PC-9 (cell line): ENCODE measurements at places on chromosomes 12 and 14. TPM values are rescaled to one million over a fixed set of nuclear protein-coding genes. Genes with fewer than 3 reads are reported as not detected.
A peak's percentile ranks its signal among the peaks of the same experiment; 100 is the strongest.

GRCh38 chr12:105245291-105245690 lies 9.3 kb upstream of the APPL2 start:
- no peaks in the 10 kb centered on the region for H3K36me3 ChIP-seq
- no peak for DNase-seq
- H3K27ac ChIP-seq = no peak overlapping the region

DNA sequence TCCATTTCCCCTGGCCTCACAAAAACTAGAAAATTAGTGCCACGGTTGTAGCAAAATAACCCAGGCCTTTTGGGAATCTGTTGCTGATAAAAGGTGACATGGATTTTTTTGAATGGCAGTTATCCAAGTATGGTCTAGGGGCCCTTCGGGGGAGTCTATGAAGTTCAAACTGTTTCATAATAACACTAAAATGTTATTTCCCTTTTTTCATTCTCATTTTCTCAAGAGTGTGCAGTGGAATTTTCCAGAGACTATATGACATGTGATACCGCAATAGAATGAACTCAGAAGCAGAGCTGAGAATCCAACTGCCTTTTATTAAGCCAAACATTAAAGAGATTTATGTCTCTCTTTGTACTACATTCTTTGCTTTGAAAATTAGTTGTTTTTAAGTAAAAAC lies 26.9 kb downstream of the GSTZ1 start:
- H3K36me3 ChIP-seq = no peaks in the 10 kb centered on the region
- no peak overlapping the region for H3K4me3 ChIP-seq
- H3K27ac ChIP-seq = no peak overlapping the region

GRCh38 chr12:79057540-79057939 lies 193.0 kb downstream of the SYT1 start:
- peaks cover 29% of the 10 kb centered on the region for H3K4me1 ChIP-seq
- DNase-seq = no peak
- H3K27me3 ChIP-seq = no peaks in the 10 kb centered on the region

DNA sequence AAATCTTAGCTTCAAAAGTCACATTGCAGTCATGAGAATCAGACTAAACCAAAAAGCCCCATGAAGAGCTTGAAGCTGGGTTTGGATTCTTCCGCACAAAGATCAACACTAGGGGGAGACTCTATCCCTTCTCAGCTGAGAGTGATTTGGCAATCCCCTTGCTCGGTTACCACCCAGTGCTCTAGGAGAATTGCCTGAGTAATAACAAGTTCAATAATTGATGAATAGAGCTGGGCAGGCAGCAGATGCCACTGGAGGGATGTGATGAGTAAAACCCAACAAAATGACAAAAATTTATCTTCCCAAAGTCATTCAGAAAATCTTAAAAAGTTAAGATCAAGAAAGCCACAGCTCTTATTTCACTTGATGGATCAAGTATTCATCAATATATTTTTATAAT lies 185.6 kb upstream of the ARID2 start:
- DNase-seq = peak; percentile 42
- H3K4me3 ChIP-seq = no peak overlapping the region
- H3K4me1 ChIP-seq = no peaks in the 10 kb centered on the region
- H3K36me3 ChIP-seq = no peaks in the 10 kb centered on the region

DNA sequence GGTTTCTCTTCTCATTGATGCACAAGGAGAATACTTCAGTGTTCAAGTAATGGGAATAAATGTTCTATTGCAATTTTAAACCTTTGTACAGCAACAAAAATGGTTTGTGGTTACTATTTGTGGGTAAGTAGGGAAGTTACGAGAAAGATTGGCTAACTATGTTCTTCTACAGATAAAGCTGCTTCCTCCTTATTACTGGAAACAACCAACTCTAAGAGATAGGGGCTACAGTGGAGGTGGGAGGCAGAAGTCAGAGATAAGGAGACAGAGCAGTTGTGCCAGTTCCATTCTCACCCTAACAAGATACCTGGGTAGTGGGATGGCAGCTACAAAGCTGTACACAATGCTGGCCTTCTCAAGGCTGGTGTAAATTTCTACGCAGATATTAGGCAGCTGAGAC lies 16.2 kb downstream of the NOXRED1 start:
- H3K4me3 ChIP-seq = no peak overlapping the region
- H3K4me1 ChIP-seq = 0 out of 2 replicates have a peak, but pooled peaks cover 7% of the 10 kb centered on the region
- H3K36me3 ChIP-seq = no peaks in the 10 kb centered on the region
- no peak overlapping the region for H3K27ac ChIP-seq
- H3K27me3 ChIP-seq = no peaks in the 10 kb centered on the region
- DNase-seq = no peak

DNA sequence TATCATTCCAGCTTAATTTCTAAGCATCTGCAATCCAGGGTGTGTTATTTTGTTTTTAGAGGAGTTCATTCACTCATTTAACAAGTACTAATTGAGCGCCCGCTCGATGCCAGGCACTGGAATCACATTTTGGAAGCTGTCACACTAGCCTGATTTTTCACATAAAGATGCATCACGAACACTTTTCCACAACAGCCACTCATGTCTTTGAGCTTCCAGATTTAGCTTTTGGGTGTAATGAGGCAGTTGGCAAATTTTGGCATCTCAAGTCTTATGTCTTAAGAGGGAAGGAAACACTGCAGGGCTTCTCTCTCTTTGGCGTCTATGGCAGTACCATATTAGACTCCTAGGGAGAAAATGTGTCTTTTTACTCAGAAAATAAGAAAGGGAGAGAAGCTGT lies 14.0 kb downstream of the NRXN3 start:
- no peaks in the 10 kb centered on the region for H3K4me1 ChIP-seq
- no peaks in the 10 kb centered on the region for H3K36me3 ChIP-seq
- no peak overlapping the region for H3K4me3 ChIP-seq
- H3K27ac ChIP-seq = no peak overlapping the region
- no peak for DNase-seq
- H3K27me3 ChIP-seq = peaks cover 79% of the 10 kb centered on the region

DNA sequence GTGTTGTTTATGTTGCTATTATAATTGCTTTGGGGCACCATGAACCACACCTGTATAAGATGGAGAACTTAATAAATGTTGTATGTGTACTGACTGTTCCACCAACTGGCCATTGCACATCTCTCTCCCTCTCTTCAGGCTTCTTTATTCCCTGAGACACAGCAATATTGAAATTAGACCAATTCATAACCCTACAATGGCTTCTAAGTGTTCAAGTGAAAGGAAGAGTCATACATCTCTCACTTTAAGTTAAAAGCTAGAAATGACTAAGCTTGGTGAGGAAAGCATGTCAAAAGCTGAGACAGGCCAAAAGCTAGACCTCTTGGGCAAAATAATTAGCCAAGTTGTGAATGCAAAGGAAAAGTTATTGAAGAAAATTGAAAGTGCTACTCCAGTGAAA lies 373.3 kb downstream of the RGS6 start:
- H3K4me3 ChIP-seq = no peak overlapping the region
- H3K4me1 ChIP-seq = no peaks in the 10 kb centered on the region
- no peak overlapping the region for H3K27ac ChIP-seq
- no peaks in the 10 kb centered on the region for H3K36me3 ChIP-seq

- H3K27ac ChIP-seq = no peak overlapping the region
- H3K4me3 ChIP-seq = no peak overlapping the region
- no peaks in the 10 kb centered on the region for H3K27me3 ChIP-seq
- DNase-seq = no peak
- no peaks in the 10 kb centered on the region for H3K4me1 ChIP-seq
- H3K36me3 ChIP-seq = 0 out of 2 replicates have a peak, but pooled peaks cover 6% of the 10 kb centered on the region
Measured at GRCh38 chr12:39329018-39329417, 113.9 kb downstream of the KIF21A start.

DNA sequence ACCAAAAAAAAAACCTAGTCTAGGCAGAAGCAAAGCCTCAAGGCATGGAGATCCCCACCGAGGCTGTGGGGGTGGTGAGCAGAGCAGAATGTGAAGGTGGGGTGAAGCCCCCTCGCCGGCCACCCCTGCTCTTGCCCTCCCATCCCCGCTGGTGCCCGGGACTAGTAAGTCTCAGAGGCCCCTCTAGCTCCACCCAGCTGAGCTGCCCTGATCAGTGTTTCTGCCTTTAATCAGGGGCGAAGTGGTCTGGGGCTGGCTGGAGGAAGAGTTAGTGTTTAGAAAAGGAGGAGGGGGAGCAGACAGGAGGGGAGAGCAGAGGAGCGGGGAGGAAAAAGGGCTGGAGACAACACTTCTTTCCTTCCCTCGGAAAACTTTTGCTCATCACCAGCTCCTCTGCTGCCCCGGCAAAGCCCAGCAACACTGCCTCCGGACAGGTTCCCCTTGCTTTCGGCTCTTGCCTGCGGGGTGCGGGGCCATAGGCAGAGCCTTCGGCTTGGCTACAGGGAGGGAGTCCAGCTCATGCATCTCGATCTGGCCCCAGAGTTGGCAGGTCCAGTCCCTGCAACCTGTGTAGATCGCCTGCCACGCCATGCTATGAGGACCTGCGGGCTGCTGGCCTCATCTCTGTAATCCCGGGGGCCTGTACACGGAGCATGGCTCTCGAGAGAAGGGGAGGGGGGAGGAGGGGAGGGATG lies 3.4 kb upstream of the DLK1 start:
- no peaks in the 10 kb centered on the region for H3K4me1 ChIP-seq
- DNase-seq = no peak
- H3K4me3 ChIP-seq = no peak overlapping the region

DNA sequence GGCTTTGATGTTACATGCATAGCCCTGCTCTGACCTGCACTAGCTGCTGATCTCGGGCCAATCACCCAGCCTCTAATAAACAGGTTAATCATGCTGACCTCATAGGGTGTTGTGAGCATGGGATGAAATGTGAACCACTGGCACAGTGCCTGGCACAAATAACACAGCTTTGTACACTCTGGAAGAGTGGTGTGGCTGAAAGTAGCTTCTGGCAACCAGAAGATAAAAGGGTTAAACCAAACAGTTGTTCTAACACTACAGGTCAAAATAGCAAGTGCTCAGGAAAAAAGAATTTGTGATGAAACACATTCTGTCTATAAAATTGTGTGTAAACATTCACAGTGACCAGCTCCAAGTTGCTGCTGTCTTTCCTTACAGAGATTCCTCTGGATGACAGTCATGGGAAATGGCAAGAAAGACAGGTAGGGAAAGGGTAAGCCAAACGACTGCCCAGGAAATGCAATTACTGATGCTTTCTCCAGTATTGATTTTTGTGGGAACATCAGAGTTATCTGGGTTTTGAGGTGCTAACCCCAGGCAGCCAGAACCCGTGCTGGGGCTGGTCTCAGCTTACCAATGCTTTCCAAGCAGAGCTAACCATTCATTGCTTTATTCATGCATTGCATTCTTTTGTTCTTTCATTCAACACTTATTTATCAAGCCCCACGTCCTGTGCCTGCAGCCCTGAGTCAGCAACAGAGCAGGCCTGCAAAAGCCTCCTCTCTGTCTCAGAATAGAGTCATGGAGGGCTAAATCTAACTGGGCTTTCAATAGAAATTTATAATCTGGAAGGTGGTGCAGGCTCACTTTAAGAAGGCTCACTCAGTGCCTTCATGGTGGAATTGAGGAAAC lies 38.1 kb upstream of the CAPRIN2 start:
- 0 out of 2 replicates have a peak, but pooled peaks cover 5% of the 10 kb centered on the region for H3K36me3 ChIP-seq
- peak overlapping the region; percentile 82; the same call in 1 of the 2 replicates for H3K4me3 ChIP-seq
- H3K27ac ChIP-seq = peak overlapping the region; percentile 94
- DNase-seq = peak; percentile 96

DNA sequence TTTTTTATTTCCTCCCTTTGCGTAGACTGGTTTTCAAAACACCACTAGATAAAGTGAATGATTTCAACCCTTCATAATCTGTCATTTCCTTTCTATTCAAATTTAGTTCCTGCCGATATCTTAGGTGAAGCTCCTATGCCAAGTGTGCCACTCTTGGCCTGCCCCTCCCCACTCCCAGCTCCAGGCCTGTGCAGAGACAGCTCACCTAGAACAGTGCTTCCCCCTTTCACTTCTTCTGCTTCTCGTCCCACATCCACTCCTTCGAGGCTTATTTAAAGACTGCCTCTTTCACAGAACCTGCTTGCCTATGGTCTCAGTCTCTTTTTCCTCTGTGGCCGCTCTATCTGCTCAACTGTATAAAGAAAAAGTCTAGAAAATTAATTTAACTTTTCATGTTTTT lies 473.8 kb downstream of the RAD51B start:
- peaks cover 19% of the 10 kb centered on the region for H3K4me1 ChIP-seq
- no peak overlapping the region for H3K4me3 ChIP-seq
- no peak overlapping the region for H3K27ac ChIP-seq
- no peaks in the 10 kb centered on the region for H3K36me3 ChIP-seq

GRCh38 chr12:122326586-122326985 lies 60.3 kb upstream of the VPS33A start:
- H3K27me3 ChIP-seq = no peaks in the 10 kb centered on the region
- H3K4me3 ChIP-seq = no peak overlapping the region
- no peak overlapping the region for H3K27ac ChIP-seq
- peaks cover 4% of the 10 kb centered on the region; the same call in 1 of the 2 replicates for H3K36me3 ChIP-seq

DNA sequence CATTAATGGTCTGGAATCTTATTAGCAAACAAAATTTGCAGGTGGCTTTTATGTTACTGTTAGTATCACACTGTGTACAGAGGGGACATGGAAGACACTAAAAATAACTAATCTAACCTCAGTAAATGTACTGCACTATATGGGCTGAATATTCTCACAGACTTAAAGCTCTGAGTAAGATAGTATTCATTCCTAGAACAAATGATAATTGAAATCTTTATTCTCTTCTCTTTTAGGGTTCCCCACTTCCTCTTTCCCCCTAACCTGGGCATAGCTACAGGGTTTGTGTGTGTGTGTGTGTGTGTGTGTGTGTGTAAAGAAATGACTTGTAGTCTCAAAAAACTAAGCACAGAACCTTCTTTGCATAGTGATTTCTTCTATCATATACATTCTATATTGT lies 21.4 kb upstream of the HECTD1 start:
- H3K27me3 ChIP-seq = no peaks in the 10 kb centered on the region
- no peaks in the 10 kb centered on the region for H3K36me3 ChIP-seq
- peaks cover 33% of the 10 kb centered on the region for H3K4me1 ChIP-seq
- DNase-seq = no peak
- H3K4me3 ChIP-seq = no peak overlapping the region

- H3K4me3 ChIP-seq = no peak overlapping the region
- H3K27ac ChIP-seq = no peak overlapping the region
- no peaks in the 10 kb centered on the region; the same call in 1 of the 2 replicates for H3K27me3 ChIP-seq
- peaks cover 5% of the 10 kb centered on the region for H3K4me1 ChIP-seq
- peak; percentile 35 for DNase-seq
Measured at GRCh38 chr14:21038441-21039422, 3.4 kb upstream of the RNASE7 start.

GRCh38 chr14:103894723-103895059 lies 33.6 kb upstream of the TDRD9 start:
- H3K36me3 ChIP-seq = no peaks in the 10 kb centered on the region
- H3K27me3 ChIP-seq = no peaks in the 10 kb centered on the region
- no peak for DNase-seq
- H3K27ac ChIP-seq = no peak overlapping the region
- peaks cover 12% of the 10 kb centered on the region for H3K4me1 ChIP-seq
- H3K4me3 ChIP-seq = no peak overlapping the region

Gene GPR33
- not detected in 2 replicates for total RNA-seq

Gene PLEKHG7
- not detected in 2 replicates for total RNA-seq

Gene NKX2-1
- total RNA-seq = not detected in 2 replicates

Gene DCAF5
- 26.2 and 29.1 TPM in 2 replicates for total RNA-seq

Gene C1QL4
- total RNA-seq = 0.18 and 0.22 TPM in 2 replicates

Gene ZNF664
- 66.3 and 87.6 TPM in 2 replicates for total RNA-seq

Gene EIF2S3B
- total RNA-seq = 0.96 and 1.0 TPM in 2 replicates

Gene CPSF6
- 56.8 and 77.9 TPM in 2 replicates for total RNA-seq

Gene DNAI7
- total RNA-seq = 2.4 and 2.9 TPM in 2 replicates

Gene CPNE6
- not detected in 2 replicates for total RNA-seq
